ENCODE measurements at places on chromosomes 12 and 14.

DNA sequence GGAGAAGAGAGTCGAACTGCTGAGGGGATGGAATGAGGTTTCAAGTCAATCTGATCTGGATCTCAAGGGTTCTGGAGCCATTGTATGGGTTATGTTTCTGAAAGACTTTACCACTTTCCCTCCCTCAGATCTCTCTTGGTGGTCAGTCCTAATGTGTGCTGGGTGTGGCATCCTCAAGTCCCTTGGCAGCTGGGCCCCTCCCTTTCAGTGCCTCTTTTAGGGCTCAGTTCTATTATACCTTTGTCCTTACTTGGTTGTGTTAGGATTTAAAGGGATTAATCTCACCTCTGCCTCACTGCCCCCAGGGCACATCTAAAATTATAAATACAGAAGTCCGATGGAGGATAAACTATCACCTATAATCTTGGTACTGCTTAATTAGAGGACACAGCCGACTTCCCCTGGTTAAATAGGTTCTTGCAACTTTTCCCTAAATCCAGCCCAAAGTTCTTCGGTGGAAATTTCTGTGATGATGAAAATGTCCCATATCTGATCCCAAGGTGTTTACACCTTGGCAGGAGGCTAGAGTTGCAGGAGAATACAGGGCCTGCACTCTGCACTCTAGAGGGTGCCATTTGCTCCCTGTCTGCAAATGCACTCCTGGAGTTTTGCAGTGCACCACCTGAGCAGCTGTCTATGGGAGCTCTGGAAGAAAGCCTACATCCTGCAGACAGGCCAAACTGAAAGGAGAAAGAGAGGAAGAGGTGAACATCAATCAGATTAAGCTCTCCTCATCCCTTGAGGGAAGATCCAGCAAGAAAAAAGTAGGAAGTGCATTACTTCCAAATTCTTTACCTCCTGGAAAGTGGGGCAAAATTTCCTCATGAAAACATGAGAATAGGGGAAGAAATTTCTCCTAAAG is 106.8 kb downstream of the NUAK1 start:
- DNase-seq = no peak

GRCh38 chr12:67410667-67411067 is 141.5 kb downstream of the CAND1 start:
- no peak for DNase-seq

- DNase-seq = no peak
These were observed 82.1 kb downstream of the PTPRB start for GRCh38 chr12:70555081-70555480.

- no peak for DNase-seq
These were observed 303.1 kb upstream of the SOX5 start for GRCh38 chr12:24252602-24253001.

GRCh38 chr14:28254768-28255167 is 511.8 kb upstream of the FOXG1 start:
- DNase-seq = no peak

DNA sequence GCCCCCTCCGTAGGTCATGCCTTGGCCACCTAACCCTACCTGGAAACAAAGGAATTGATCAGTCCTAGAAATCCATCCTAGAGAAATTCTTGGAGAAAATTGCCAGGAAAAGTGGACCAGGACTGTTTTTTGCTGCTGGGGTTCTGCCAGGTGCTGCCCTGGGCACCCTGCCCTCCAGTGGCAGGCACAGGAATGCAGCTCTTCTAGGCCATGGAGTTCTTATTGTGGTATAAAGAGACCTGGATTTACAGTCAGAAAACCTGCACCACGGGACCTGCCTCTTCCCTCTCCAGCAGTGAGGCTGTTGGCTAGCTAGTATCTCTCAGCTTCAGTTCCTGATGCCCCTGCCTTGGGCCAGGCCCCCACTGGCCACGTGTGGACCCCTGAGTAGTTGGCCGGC is 59.7 kb downstream of the SLC24A4 start:
- DNase-seq = no peak

DNA sequence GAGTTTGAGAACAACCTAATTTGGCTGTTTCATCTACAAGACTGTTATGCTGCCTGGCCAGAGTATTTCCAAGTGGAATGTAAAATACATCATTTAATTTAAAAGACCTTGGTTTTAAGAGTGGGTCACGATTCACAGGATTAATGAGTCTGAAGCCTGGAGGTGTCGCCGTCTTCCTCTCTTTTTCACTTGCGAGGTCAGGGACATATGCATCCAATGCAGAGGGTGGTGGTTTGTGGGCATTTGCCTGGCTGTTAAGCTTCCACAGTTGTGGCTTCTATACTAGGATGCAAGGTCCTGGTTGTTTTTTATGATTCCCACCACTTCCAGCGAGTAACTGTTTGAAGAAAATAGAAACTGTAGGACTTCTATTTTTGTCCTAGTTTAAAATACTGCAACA is 22.8 kb upstream of the RASSF3 start:
- DNase-seq = no peak

DNA sequence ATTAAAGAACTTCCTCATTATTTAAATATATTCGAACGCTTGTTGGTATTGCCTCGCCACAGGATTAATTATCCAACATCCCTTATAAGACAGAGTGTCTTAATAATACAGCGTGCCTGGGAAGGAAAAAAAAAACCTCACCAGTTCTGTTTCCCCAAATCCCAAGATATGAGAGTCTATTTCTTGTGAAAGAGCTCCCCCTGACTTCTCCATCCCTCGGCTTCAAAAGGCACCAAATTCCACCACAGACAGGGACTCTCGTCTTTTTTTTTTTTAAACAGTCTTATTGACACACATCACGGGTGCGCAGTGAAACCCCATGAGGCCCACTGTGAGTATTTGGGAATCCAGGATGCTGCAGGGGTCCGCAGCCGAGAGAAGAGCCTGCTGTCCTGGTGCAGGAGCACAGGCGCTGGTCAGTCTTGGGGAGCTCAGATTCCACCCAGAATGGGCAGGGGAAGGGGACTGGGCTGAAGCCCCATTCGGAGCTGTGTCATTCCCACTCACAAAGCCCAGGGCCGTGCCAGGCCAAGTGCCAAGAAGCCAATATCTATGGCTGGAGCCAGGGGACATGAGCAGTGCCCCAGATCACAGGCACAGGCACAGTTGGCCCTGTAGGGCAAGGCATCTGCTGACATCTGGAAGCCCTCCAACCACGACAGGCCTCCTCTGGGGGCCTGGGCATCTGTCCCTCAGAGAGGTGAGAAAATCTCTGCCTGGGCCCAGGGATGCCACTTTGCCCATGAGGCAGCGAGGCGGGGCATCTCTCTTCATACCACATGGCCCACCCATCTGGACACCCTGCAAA is 71.9 kb downstream of the BCL11B start:
- DNase-seq = no peak

DNA sequence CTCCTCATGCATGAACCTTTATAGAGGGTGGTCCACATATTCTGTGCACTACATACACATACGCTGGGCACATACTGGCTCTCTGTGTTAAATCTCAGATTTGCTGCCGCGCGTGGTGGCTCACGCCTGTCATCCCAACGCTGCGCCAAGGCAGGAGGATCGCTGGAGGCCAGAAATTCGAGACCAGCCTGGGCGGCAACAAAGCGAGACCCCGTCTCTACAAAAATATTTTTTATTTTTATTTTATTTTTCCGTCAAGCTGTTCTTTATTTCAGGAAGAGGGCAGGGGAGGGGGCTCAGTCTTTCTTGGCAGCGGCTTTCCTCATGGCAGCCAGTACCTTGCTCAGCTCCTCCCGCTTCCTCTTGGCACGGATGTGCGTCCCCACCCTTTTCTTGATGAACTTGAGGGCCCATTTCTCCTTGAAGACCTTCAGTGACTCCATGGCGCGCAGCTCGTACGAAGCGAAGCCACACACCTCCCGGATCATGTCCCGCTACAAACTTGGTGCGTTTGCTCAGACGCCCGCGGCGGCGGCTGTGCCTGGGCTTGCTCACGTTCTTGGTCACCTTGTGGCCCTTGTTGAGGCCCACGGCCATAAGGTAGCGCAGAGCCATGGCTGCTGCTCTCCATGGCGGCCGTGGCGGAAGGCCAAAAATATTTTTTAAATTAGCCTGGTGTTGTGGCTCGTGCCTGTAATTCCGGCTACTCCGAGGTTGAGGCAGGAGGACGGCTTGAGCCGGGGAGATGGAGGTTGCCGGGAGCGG is 3.2 kb downstream of the DCAF4 start:
- DNase-seq = no peak

DNA sequence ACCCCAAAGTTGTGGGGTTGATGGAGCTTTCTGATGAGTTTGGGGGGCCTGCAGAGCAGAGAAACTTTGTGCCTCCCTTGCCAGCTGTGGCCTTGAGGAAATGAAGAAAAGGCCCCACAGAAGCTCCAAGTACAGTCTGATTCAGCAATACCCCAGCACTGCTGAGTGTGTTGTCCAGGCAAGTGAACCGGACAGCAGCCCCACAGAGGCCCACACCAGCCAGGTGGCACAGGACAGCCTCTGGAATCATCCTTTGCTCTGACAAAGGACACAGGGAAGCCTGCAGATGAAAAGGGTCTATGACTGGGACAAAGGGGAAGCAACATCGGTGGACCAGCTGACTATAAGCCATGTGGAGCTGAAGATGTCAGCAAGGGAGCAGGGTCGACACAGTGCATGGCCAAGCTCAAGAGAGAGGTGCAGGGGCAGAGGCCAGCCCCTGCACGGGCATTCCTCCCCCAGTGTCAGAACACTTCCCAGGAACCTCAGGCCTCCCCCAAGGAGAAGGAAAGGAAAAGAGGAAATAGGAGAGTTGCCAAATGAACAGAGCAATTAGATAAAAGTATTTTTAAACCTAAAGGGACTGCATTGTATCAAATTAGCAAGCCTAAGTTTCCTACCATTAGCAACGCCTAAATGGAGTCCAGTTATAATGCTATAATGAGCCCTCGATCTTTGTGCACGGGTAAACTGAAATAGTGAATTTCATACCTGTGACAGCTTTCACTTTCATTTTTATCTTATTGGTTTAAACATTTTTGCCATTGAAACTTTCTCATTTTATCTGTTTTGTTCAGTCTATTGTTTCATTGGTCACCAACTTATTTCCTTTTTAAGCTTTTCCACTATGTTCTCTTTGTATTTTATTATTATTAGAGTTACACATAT is 46.3 kb upstream of the PTGDR start:
- no peak for DNase-seq

DNA sequence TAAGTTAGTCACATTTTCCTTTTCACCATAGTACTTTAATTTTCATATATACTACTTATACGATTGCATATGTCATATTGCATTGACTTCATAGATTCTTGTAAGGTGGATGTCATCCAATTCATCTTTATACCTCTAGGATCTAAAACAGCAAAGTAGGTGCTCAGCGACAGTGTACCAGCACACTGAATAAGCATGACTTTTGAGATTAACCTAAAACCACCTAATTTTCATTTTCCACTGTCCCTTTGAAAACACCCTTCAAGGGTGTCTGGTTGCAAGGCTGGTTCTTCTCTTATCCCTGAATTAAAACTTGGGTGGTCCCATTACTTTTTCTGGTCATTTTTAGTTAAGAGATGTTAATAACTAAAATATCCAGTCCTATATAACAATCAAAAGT is 4.4 kb downstream of the GPR19 start:
- no peak for DNase-seq

DNA sequence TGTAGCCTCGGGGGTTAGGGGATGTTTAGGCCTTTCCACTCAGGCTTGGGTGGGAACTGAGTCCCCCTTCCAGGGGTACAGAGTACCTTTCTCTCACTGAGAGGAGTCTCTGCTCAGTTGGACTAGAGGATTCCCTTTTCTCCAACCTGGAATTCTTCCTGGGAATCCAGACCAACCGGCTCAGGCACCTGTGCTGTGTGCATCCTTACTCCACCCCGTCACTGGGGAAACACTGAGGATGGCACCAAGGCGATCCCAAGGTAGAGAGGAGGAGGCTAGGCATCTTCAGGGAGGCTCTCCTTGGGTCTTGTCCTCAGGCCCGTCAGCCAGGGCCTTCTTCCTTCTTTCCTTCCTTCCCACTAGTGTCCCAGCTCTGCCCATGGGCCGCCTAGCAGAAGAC is 871 bp upstream of the TGM1 start:
- no peak for DNase-seq

DNA sequence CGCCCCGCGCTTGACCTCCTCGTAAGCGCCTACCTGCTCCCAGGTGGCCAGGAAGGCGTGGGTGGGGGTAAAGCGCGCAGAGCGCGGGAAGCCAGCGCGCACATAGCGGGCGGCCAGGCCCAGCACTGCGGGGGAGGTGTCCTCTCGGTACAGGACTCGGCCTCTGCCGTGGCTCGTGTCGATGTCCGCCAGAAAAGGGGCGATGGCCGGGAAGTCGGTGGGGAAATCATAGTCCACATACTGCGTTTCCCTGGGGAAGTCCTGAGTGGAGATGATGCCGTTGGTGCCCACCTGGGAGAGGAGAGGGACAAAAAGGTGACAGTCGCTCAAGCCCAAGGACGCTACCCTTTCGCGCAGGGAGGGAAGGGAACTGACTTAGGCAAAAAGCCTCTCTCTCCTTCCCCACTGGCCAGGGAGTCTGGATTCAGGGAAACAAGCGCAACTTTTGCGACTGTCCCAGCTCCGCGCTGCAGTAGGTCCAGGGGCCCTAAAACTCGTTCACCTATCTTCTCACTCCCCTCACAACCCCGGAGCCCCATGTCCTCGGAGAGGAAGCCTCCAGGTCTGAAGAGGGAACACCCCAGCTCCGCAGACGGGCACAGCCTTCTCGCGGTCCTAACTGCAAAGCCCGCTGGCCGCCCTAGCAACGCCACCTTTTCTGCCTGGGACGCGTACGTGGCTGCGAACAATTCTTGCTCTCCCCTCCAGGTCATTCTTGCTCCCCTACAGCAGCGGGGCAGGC is 815 bp downstream of the NID2 start:
- no peak for DNase-seq

DNA sequence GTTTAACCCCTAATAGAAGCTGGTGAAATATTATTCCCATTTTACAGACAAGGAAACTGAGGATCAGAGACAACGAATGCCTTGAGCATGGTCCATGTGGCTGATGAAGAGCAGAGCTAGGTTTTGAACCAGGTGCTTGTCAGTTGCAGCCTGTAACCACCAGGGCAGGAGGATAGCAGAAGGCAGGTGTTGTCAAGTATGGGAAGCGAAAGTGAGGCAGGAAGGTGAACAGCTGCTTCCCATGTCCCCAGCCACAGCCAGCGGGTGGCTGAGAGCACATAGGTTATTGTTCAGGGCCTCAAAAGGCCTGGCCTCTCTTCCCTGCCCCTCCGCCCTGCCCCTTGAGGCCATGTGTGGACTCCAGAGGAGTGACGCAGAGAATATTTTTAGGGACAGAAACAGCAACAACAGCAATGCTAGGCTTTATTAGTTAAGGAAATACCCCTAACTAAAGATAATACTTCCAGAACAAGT is 39.6 kb downstream of the IQSEC3 start:
- DNase-seq = no peak

GRCh38 chr12:57954768-57955167 is 13.4 kb downstream of the ATP23 start:
- DNase-seq = no peak
